AG04449 (cell line): ENCODE measurements at places on chromosomes 2 and 18.

GRCh38 chr18:36328916-36329315, 31.4 kb downstream of the FHOD3 start:
- no peak for DNase-seq

DNA sequence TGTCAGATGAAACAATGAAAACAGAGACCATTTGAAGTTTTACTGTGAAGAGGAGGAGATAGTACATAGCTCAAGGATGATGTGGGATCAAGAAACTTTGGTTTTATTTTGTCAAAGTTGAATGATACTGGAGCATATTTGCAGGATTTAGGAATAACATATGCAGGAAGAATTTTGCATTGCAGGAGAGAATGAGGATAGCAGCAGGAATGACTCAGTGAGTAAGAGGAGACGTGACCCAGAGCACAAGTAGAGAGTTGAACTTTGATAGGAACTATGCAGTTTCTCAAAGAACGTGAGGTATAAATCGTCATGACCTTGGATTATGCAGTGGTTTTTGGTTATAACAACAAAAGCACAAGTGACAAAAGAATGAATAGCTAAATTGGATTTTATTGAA, 47.7 kb downstream of the MAPRE2 start:
- DNase-seq, result no peak

DNA sequence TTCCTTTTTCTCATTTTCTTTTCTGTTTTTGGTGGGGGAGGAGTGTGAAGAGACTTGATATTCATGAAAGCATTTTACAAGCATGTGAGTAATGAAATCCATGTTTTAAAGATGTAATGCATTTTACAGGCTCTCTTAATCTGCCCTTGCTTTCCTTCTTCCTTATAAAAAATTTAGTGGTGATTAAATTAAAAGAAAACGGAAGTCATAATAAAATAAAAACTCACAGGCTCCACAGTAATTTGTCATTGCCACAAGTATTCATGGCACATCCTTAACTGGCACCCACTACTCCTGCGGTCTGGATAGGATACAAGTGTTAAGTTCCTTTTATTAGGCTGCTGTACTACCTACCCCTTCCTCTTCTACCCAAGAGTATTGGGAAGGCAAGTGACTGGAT, 241.2 kb downstream of the SLC4A3 start:
- DNase-seq, result no peak

- DNase-seq, result no peak
Observed at GRCh38 chr2:226220511-226220910, 579.1 kb downstream of the IRS1 start.

- DNase-seq, result no peak
Observed at GRCh38 chr18:76725445-76725844, 96.9 kb upstream of the ZNF236 start.

GRCh38 chr18:36348971-36349417, 51.5 kb downstream of the FHOD3 start:
- DNase-seq, result no peak

GRCh38 chr2:176151442-176152287, at the start of gene HOXD4:
Gene HOXD4, plus strand, starts transcription at chr2:176151550. Its CDS starts 84 bp downstream, at chr2:176151634.
- no peak for DNase-seq

- DNase-seq, result no peak
Observed at GRCh38 chr18:3266062-3266608, 4.2 kb downstream of the MYL12B start.

DNA sequence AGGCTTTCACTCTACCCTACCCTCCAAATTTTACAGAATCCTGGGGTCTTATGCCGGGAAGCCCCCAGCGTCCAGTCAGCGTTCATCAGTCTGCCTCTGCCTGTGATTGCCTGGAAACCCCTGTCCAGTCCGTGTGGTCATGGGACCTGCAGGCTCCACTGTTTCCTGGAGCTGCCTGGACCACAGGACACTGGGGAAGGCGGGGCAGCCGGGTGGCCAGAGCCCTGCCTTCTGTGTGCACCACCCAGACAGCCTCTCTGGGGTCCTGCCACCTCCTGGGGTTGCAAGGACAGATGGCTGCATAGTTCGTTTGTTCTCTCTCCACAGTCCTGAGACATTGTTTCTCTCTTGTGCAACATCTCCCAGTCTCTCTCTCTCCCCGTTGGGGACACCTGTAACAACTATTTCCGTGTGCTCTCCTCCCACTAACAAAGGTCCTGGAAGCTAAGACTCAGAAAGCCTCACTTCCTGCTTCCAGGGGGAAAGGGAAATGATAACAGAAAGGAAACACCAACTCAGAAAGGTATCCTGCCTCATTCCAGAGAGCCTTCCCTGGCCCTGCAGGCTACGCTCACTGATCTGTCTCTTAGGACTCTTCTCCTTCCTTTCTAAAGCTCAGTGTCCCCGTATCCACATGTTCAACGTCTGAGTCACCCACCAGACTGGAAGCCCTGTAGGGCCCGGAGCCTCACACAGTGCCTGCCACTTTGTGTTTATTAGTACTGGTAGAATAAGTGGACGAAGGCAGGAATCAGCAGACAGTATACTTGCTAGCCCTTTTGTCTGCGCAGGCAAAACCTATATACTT, 192.8 kb upstream of the RAB12 start:
- DNase-seq, result no peak

DNA sequence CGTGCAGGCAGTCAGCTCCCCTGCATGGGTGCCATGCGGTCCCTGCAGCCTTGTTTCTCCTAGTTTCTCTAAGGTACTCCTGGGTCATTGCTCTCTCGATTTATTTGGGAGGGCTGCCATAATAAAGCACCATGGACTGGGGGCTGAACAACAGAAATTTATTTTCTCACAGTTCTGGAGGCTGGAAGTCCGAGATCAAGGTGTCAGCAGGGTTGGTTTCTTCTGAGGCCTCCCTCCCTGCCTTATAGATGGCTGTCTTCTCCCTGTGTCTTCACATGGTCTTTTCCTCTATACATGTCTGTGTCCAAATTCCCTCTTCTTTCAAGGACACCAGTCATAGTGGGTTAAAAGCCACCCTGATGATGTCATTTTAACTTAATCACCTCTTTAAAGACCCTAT, 40.5 kb downstream of the RPL37A start:
- no peak for DNase-seq

- DNase-seq, result no peak
Observed at GRCh38 chr2:239149501-239149900, 251.3 kb downstream of the HDAC4 start.

- DNase-seq, result peak; percentile 78
Observed at GRCh38 chr2:208064220-208064961, 39.1 kb upstream of the PLEKHM3 start.

DNA sequence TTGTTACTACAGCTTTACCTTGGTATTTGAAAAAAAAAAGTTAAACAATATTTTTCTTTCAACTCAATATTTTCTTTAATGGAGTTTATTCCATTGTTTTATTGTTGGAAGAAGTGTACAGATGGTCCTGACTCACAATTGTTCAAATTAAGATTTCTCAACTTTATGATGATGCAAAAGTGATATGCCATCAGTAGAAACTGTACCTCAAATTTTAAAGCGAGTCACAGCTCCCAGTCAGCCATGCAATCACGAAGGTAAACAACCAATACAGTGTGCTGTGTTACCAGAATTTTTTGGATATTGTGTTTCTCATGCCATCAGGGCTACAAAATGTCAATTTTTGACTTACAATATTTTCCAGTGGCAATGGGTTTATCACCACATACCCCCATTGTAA, 54.0 kb upstream of the COL5A2 start:
- no peak for DNase-seq

- DNase-seq, result no peak
Observed at GRCh38 chr2:108918156-108918874, 70.7 kb downstream of the EDAR start.
